ENCODE measurements at places on chromosomes 11 and 22.

- DNase-seq, result no peak
These were observed 35.3 kb upstream of the CLMP start for GRCh38 chr11:123230346-123230745.

DNA sequence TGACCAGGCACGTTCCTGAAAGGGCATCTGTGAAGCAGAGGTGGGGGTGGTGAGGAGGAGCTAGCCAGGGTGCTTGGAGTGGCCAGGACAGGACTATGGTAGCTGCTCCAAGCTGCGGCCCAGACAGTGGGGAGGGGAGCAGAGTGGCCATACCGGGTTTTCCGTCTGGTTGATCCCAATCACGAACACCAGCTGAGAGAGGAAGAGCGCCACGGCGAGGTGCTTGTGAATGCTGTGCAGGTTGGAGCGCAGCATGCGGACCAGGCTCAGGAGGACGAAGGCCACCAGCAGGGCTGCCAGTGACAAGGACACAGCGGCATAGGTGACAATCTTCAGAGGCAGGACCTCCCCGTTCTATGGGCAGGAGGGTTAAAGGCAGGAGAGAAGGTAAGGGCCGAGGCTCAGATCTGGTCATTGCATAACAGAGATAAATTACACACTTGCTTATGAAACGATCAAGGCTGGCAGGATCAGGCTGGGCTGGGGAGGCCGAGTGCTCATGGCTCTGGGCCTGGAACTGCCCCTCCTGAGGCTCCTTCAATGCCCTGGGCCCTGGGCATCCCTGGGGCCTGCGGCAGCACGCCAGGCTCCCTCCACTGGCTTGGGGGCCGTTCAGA, 41.5 kb downstream of the TRMU start:
- no peak for DNase-seq

- no peak for DNase-seq
These were observed 57.8 kb upstream of the SHANK2 start for GRCh38 chr11:71310184-71310583.

DNA sequence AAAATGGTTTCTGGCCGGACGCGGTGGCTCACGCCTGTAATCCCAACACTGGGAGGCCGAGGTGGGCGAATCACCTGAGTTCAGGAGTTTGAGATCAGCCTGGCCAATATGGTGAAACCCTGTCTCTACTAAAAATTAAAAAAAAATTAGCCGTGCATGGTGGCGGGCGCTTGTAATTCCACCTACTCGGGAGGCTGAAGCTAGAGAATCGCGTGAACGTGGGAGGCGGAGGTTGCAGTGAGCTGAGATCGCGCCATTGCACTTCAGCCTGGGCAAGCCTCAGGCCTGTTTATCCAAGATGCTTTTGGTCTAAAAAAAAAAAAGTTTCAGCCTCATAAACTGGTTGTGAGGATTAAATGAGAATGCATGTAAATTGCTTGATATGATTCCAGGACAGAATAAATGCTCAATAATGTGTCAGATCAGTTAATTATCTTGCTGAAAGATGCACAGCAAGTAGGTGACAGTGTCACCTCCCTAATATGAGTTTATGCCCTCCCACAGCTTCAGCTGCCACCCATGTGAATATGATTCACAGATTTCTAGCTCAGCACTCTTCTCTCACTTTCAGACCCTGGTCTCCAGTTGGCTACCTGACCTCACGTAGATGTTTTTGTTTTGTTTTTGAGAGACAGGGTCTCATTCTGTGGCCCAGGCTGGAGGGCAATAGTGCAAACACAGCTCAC, 1.1 kb upstream of the ALG8 start:
- DNase-seq, result no peak

DNA sequence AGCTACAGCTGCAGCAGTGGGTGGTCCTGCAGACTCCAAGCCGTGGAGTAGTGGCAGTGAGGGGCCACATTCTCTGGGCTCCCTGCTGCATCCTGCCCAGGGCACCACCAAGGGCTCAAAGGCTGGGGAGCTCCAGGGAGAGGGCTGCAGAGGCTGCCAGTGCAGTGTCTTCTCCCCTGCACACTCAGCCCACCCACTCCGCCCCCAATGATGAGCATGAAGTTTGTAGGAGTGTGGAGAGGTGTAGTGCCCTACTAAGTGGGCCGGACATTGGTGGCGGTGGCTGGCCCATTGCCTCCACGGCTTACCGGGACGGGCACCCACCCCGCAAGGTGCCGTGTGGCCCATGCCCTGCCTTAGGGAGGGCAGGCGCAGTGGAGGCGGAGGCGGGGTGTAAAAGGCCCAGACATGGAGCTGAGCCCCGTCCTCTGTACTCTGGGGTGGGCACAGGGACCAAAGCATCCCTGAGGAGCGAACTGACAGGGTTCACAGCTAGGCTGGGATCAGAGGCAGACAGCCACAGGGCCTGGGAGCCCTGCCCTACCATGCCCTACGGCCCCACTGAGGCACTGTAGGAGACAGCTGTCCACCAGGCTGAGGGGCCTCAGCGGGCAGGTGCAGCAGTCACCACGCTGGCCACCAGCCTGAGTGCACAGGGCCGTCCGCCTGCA, 18.9 kb downstream of the ARVCF start:
- DNase-seq, result no peak

DNA sequence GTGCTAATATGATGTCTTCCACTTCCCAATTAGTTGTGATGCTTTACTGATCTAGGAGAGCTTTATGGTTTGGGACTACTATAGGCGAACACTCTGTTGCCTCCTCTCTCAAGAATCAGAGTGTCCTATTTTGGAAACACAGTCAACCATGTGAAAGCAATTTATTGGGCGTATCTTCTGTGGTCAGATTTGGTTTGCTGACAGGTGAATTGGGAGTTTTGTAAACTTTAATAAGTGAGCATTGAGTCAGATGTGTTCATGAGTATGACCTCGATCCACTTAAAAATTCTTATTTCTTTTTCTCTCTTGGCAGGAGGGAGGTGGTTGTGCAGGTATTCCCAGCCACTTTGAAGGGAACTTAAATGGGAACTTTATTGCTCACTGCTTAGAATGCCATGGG, 4.4 kb downstream of the CAT start:
- DNase-seq, result no peak

GRCh38 chr11:60871378-60872061, 4.2 kb downstream of the ZP1 start:
- DNase-seq, result no peak

GRCh38 chr11:134033696-134034491, 35.0 kb upstream of the JAM3 start:
- peak; percentile 87 for DNase-seq

DNA sequence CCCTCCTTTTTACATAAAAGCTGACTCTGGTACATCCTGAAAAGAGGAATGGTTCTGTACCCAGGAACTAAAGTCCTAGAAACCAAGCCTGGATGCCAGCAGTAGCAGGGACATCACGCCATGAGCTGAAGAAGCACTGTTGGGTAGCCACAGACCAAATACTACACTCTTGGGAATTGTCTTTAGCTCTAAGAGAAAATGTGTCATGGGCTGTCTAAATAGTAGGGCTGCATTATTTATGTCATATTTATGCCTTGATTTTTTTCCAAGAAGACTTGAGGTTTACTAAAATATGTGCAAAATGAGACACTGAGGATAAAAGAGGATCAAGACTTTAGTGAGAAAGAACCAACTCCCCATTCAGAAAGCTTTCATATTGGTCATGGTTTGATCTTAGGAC, 213.6 kb downstream of the RAB38 start:
- DNase-seq, result no peak

DNA sequence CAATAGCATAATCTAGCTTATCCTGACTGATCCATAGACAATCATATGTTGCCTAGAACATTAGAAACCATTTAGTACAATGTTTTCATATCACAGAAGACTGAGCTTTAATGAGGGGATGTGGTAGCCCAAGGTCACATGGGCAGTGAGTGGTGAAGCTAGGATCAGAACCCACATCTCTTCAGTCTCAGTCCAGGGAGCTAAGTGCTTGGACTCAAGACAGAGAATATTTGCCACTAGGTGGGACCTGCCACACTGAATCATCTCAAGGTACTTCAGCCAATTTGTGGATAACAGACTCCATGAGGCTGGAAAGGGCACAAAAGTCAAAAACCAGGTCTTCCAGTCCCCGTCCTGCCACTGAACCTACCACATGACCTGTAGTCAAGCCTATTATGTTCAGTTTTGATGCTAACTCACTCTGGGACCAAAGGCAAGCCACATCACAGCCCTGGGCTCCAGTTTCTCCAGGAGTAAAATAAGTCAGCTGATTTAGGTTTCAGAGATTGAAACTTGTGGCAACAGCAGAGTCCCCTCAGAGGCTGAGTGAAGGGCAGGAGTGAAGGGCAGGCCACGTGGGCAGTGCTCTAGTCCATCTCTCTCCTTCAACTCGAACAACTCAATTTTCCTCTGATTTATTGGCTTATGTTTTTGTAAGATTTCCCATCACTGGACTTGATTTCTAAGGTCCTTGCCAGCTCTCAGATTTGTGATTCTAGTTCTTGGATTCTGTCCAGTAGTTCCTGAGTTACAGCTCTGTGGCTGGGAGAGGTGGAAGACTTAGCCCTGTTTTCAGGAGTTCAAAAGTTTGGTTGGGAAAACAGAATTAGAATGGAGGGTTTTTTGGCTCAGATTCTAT, 84.6 kb upstream of the PHOX2A start:
- no peak for DNase-seq

DNA sequence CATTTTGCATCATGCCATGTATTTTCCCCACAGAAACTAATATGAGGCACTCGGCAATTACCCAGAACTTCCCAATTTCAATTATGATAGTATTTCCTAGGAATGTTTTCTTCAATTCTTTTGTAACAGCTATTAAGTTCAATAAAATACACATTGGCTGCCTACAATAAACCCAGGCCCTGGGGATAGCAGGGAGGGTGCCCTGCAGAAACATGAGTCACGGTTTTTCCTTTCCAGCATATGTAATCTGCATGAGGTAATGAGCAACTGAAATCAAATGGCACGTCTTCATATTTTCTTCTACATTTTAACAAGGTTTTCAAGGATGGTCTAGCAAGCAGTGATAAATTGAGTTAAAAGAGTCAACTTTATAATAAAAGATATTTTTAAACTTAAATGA, 32.0 kb downstream of the GUCY1A2 start:
- DNase-seq, result peak; percentile 67

- DNase-seq, result peak; percentile 49
These were observed 83.7 kb downstream of the MAML2 start for GRCh38 chr11:96259134-96259830.

- DNase-seq, result no peak
These were observed 5.0 kb upstream of the FGF19 start for GRCh38 chr11:69708736-69709401.

GRCh38 chr11:70719516-70719915, 321.2 kb downstream of the CTTN start:
- no peak for DNase-seq

- no peak for DNase-seq
These were observed 50.6 kb downstream of the WNT11 start for GRCh38 chr11:76155500-76156227.

- no peak for DNase-seq
These were observed 80.7 kb upstream of the PPARA start for GRCh38 chr22:46069521-46070214.

- DNase-seq, result no peak
These were observed 28.5 kb upstream of the CCDC34 start for GRCh38 chr11:27391331-27392015.

GRCh38 chr11:34191578-34191977, 86.1 kb downstream of the NAT10 start:
- no peak for DNase-seq

GRCh38 chr22:25025491-25026400, 73.2 kb downstream of the KIAA1671 start:
- peak; percentile 3 for DNase-seq

DNA sequence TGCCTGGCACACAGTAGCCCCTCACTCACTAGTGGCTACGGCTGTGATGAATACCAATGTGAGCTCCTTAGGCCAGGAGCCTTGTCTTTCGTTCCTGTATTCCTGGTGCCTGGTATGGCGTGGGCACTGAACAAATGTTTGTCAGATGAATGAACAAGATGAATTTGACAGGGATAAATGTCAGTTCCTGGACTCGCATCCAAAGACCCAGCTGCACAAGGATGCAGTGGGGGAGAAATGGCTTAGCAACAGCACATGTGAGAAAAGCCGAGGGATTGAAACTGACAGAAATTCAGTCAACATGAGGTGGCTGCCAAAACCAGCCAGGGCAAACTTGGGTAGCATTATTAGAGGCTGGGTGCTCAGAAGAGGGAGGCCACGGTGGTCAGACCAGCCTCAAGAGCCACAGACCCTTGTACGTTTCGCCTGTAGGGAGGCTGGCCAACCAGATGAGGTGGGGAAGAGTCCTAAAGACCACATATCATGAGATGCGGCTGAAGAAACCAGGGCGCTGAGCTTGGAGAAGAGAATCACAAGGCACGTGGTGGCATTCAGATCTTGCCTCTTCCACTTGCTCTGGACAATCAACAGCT, 7.7 kb upstream of the SLC22A8 start:
- DNase-seq, result no peak

GRCh38 chr22:37967147-37967546, 13.6 kb downstream of the POLR2F start:
- no peak for DNase-seq

Data from amniotic stem cell (primary cell).